ENCODE measurements at places on chromosomes 12 and 14. TPM values are rescaled to one million over a fixed set of nuclear protein-coding genes. Genes with fewer than 3 reads are reported as not detected.

MIPOL1 gene
- 6.3 TPM for total RNA-seq

PDE6H gene
- not detected for total RNA-seq

LRP6 gene
- 31.6 TPM for total RNA-seq

KLHL33 gene
- total RNA-seq, result not detected

GRCh38 chr14:91241863-91242262 lies 2.6 kb downstream of the GPR68 start:
- H3K4me3 ChIP-seq, result no peak overlapping the region
- peaks cover 14% of the 10 kb centered on the region for H3K36me3 ChIP-seq
- no peak overlapping the region for H3K27ac ChIP-seq
- peaks cover 43% of the 10 kb centered on the region for H3K4me1 ChIP-seq
- H3K27me3 ChIP-seq, result no peaks in the 10 kb centered on the region

DNA sequence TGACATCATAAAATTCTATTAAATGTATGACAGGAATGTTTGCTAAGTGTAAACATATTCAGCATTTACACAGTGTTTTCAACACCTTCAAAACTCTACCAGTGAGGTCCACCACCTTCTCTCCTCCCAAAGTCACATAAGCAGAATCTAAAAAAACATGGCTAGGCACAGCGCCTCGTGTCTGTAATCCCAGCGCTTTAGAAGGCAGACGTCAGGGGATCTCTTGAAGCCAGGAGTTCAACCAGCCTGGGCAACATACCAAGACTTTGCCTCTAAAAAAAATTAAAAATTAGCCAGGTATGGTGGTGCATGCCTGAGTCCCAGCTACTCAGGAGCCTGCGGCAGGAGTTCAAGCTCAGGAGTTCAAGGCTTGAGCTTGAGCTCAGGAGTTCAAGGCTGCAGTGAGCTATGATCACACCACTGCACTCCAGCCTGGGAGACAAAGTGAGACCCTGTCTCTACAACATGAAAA lies 30.0 kb downstream of the NUMB start:
- peak overlapping the region; percentile 44 for H3K27ac ChIP-seq
- no peaks in the 10 kb centered on the region for H3K27me3 ChIP-seq
- H3K4me1 ChIP-seq, result peaks cover 34% of the 10 kb centered on the region
- H3K36me3 ChIP-seq, result no peaks in the 10 kb centered on the region
- no peak for DNase-seq

GRCh38 chr14:95496111-95496681 lies 20.3 kb downstream of the SYNE3 start:
- peak overlapping the region; percentile 73 for H3K27ac ChIP-seq
- peaks cover 17% of the 10 kb centered on the region for H3K36me3 ChIP-seq
- H3K4me1 ChIP-seq, result peaks cover 61% of the 10 kb centered on the region
- peak overlapping the region; percentile 44 for H3K4me3 ChIP-seq
- peak; percentile 40 for DNase-seq

GRCh38 chr12:7264538-7264937 lies 39.3 kb upstream of the ACSM4 start:
- peaks cover 5% of the 10 kb centered on the region for H3K4me1 ChIP-seq
- H3K27me3 ChIP-seq, result peaks cover 5% of the 10 kb centered on the region

GRCh38 chr14:95389471-95390011 lies 69.8 kb upstream of the CLMN start:
- peaks cover 7% of the 10 kb centered on the region for H3K4me1 ChIP-seq
- H3K36me3 ChIP-seq, result no peaks in the 10 kb centered on the region
- no peak overlapping the region for H3K4me3 ChIP-seq

- H3K36me3 ChIP-seq, result no peaks in the 10 kb centered on the region
- peaks cover 10% of the 10 kb centered on the region for H3K4me1 ChIP-seq
- H3K27ac ChIP-seq, result no peak overlapping the region
- DNase-seq, result no peak
- no peak overlapping the region for H3K4me3 ChIP-seq
These were observed 81.1 kb downstream of the ZFP36L1 start for GRCh38 chr14:68711561-68712309.

DNA sequence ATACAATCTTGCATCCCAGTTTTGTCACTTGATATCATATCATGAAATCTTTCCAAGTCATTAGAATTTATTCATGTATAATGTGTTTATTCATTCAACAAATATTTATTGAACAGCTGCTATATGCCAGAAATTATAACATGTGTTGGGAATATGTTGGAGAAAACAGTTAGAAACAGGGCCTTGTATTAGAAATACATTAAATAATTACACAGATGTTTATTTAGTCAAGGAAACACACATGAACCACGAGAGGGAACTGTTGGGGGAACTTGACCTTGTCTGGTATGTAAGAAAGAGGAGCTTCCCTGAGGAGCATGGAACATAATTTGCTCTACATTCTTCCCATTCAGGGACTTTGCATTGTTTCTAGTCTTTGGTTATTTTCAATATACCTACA lies 191.7 kb upstream of the FRMD6 start:
- no peak for DNase-seq
- H3K4me3 ChIP-seq, result no peak overlapping the region
- peaks cover 6% of the 10 kb centered on the region for H3K36me3 ChIP-seq
- H3K27ac ChIP-seq, result no peak overlapping the region

DNA sequence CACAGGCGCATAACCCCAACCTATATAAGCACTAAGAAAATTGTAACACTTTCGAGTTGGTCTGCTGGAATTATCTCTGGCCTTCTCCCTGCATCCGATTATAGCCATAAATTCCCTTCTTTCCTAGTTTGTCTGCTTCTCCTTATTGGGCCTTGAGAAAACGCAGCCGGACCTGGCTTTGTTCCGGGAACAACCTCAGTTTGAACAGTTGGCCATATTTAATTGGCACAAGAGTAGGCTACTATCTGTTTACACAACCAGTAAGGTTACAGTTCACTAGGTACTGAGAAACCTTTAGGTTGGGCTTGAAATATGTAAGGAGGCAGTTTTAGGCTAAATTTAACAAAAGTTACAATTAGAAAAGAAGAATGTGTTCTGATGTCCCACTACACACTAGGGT lies 176.1 kb downstream of the IPO8 start:
- DNase-seq, result no peak
- H3K36me3 ChIP-seq, result no peaks in the 10 kb centered on the region
- no peaks in the 10 kb centered on the region for H3K27me3 ChIP-seq
- H3K27ac ChIP-seq, result no peak overlapping the region
- no peak overlapping the region for H3K4me3 ChIP-seq

GRCh38 chr14:24113379-24113800 lies 1.2 kb upstream of the DCAF11 start:
- H3K27me3 ChIP-seq, result no peaks in the 10 kb centered on the region
- H3K36me3 ChIP-seq, result 0 out of 2 replicates have a peak, but pooled peaks cover 6% of the 10 kb centered on the region
- no peak for DNase-seq
- peak overlapping the region; percentile 97 for H3K4me3 ChIP-seq
- peak overlapping the region; percentile 99 for H3K27ac ChIP-seq
